PC-9 (cell line): ENCODE measurements at places on chromosomes 3 and 15.

DNA sequence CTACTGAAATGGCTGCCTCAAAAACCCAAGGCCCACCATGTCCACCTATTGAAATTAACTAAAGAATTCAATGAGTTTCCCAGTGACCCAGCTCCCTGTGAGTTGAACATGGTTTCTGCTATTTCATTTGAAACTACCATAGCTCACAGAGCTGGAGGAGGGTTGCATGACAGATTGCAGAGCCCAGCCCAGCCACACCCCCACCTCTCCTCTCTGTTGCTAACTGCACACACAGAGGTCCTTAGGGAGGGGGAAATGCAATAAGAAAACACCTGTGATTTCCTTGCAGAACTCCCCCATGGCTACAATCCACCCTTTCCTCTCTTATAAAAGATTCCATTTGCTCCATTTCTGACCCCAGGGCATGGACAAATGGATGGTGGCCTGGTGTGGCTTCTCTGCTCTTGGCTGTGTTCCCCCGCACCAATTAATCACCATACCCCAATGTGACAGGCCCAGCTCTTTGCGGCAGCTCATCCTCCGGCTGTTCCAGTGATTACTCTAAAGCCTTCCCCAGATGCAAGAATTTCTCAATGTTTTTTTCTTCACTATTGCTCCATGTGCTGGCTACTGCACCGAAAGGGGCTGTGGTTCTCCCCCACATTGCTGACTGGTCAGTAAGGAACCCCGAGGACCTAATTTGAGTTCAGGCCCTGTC, 208.4 kb upstream of the KBTBD8 start:
- H3K36me3 ChIP-seq, result no peaks in the 10 kb centered on the region
- H3K4me3 ChIP-seq, result no peak overlapping the region
- no peak overlapping the region for H3K27ac ChIP-seq
- H3K27me3 ChIP-seq, result no peaks in the 10 kb centered on the region
- H3K4me1 ChIP-seq, result no peaks in the 10 kb centered on the region

- H3K4me3 ChIP-seq, result no peak overlapping the region
- no peaks in the 10 kb centered on the region for H3K4me1 ChIP-seq
- no peak for DNase-seq
- no peaks in the 10 kb centered on the region for H3K36me3 ChIP-seq
- H3K27me3 ChIP-seq, result peaks cover 61% of the 10 kb centered on the region
- H3K27ac ChIP-seq, result no peak overlapping the region
Measured at GRCh38 chr3:127479449-127479848, 111.1 kb downstream of the TPRA1 start.

GRCh38 chr3:17023006-17023664, 138.4 kb downstream of the PLCL2 start:
- H3K4me1 ChIP-seq, result no peaks in the 10 kb centered on the region
- H3K4me3 ChIP-seq, result no peak overlapping the region
- H3K27ac ChIP-seq, result no peak overlapping the region
- no peak for DNase-seq

- H3K27ac ChIP-seq, result peak overlapping the region; percentile 19; the same call in 1 of the 2 replicates
- H3K4me3 ChIP-seq, result no peak overlapping the region
- H3K36me3 ChIP-seq, result no peaks in the 10 kb centered on the region; the same call in 1 of the 2 replicates
- peaks cover 50% of the 10 kb centered on the region for H3K4me1 ChIP-seq
Measured at GRCh38 chr15:57596978-57597377, 5.3 kb downstream of the MYZAP start.

DNA sequence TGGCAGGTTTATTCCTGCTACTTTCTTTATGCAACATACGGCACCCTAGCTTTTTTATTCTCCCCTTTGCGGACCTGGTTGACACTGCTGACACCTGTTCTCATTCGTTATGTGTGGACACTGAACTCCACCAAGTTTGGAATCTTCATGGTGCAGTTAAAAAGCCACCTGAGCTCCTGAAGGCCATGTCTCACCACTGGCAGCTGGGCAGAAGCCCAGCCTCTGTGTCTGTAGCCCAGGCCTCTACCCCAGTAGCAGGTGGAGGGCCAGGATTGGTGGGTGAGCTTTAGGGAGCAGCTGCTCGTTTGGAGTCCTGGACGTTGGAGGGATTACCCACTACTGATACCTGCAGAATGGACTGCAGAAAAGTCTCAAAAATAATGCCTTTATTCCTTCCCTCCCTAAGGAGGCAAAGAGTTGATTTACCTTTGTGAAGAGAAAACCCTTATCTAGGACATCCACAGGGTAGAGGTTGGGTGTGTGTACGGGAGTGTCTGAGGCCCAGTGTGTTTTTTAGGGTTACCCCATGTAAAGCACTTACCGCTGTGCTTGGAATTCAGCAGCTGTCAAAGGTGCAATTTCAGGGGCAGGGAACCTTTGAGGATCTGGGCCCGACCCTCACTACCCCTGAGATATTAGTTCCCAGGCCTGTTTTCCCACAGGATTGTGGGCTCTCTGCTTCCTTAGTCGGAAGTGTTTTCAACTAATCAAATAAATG, 637 bp upstream of the CCNDBP1 start:
- H3K27me3 ChIP-seq, result no peaks in the 10 kb centered on the region
- H3K36me3 ChIP-seq, result no peaks in the 10 kb centered on the region
- peak overlapping the region; percentile 80; the same call in 1 of the 2 replicates for H3K4me3 ChIP-seq
- H3K4me1 ChIP-seq, result peaks cover 30% of the 10 kb centered on the region
- DNase-seq, result no peak

DNA sequence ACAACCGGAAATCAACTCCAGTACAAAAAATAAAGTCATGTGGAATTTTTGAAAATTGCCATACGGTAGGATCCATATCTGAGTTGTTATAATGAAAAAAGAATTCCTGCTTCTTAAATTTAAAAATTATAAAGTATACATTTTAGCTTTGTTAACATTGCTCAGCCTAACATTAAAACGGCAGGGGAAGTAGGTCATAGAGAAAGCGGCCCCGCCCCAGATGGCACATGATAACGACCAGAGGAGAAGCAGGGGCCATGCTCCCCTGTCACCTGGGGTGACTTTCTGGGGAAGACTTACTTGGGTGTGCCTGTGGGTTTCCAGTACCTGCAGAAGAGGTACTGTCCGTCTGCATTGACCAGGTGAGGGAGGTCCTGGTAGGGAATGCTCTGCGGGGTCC, 921 bp downstream of the MGLL start:
- peak overlapping the region; percentile 76 for H3K4me3 ChIP-seq
- no peak for DNase-seq
- H3K27ac ChIP-seq, result peak overlapping the region; percentile 93
- H3K36me3 ChIP-seq, result peaks cover 3% of the 10 kb centered on the region; the same call in 1 of the 2 replicates

DNA sequence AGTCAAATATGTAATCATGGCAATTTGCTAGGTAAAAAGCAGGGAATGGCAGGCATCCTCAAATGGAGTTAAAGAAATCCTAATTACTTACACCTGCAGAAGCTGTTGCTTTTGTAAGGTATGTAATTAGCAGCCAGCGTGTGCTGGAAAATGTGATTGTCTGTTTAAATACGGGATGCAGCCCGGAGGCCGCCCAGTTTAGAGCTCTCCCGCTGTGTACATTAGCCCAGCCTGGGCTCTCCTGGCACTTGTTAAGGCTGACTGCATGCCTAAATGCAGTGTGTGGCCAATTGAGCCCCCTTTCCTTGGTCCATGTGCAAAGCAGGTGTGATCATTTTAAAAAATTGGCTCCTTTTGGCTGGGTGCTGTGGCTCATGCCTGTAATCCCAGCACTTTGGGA, 9.0 kb downstream of the DPH3 start:
- peaks cover 10% of the 10 kb centered on the region; the same call in 1 of the 2 replicates for H3K36me3 ChIP-seq
- H3K4me3 ChIP-seq, result no peak overlapping the region
- H3K4me1 ChIP-seq, result no peaks in the 10 kb centered on the region
- H3K27ac ChIP-seq, result no peak overlapping the region

GRCh38 chr15:101672298-101672697, 20.1 kb upstream of the TM2D3 start:
- no peak overlapping the region for H3K4me3 ChIP-seq
- H3K27me3 ChIP-seq, result no peaks in the 10 kb centered on the region
- no peaks in the 10 kb centered on the region for H3K36me3 ChIP-seq
- no peak for DNase-seq

- H3K4me3 ChIP-seq, result no peak overlapping the region
- H3K4me1 ChIP-seq, result no peaks in the 10 kb centered on the region
- 0 out of 2 replicates have a peak, but pooled peaks cover 11% of the 10 kb centered on the region for H3K27me3 ChIP-seq
- no peak for DNase-seq
- H3K36me3 ChIP-seq, result no peaks in the 10 kb centered on the region
Measured at GRCh38 chr3:35710554-35710953, 71.2 kb downstream of the ARPP21 start.

DNA sequence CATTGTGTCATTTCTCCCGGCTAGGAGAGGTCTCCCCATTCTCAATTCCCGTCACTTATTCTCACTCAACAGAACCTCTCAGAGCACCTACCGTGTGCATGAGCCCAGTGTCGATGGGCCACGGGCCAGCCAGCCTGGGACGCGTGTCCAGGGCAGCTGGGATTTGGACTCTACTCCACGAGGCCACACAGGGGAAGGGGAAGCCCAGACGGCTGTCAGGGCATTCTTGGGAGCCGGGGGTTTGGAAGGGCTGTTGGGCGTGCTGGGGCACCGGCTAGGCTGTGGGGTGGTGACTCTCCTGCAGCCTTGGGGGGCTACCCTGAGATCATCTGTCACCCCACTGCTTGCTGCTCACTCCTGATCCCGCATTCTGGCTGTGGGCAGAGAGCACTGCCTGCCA, 41.7 kb upstream of the PCSK6 start:
- H3K4me3 ChIP-seq, result no peak overlapping the region
- peaks cover 25% of the 10 kb centered on the region for H3K4me1 ChIP-seq
- H3K27me3 ChIP-seq, result no peaks in the 10 kb centered on the region
- 0 out of 2 replicates have a peak overlapping the region, but pooled peaks have one; percentile 45 for H3K27ac ChIP-seq
- no peaks in the 10 kb centered on the region for H3K36me3 ChIP-seq

GRCh38 chr3:1404270-1404962, 311.6 kb downstream of the CNTN6 start:
- no peak overlapping the region for H3K4me3 ChIP-seq
- DNase-seq, result no peak
- no peaks in the 10 kb centered on the region for H3K36me3 ChIP-seq
- H3K4me1 ChIP-seq, result no peaks in the 10 kb centered on the region
- H3K27ac ChIP-seq, result no peak overlapping the region
- H3K27me3 ChIP-seq, result no peaks in the 10 kb centered on the region

DNA sequence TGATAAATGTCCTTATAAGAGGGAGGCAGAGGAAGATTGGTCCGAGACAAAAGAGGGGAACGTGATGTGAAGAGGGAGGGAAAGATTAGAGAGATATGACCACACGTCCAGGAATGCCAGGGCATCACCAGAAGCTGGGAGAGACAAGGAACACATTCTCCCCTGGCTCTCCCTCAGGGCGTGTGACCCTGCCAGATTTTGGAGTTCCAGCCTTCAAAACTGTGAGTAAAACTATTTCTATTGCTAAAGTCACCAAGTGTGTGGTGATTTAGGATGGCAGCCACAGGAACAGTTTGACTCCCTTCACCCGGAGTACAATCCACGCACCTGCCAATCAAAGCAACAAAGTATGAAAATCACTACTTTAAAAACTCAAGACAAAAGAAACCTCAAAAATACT, 32.1 kb upstream of the TJP1 start:
- DNase-seq, result peak; percentile 32
- no peaks in the 10 kb centered on the region for H3K27me3 ChIP-seq
- no peaks in the 10 kb centered on the region for H3K36me3 ChIP-seq

- H3K27me3 ChIP-seq, result peaks cover 3% of the 10 kb centered on the region; the same call in 1 of the 2 replicates
- H3K27ac ChIP-seq, result no peak overlapping the region
- no peaks in the 10 kb centered on the region for H3K36me3 ChIP-seq
Measured at GRCh38 chr3:73581134-73581846, 43.5 kb downstream of the PDZRN3 start.

DNA sequence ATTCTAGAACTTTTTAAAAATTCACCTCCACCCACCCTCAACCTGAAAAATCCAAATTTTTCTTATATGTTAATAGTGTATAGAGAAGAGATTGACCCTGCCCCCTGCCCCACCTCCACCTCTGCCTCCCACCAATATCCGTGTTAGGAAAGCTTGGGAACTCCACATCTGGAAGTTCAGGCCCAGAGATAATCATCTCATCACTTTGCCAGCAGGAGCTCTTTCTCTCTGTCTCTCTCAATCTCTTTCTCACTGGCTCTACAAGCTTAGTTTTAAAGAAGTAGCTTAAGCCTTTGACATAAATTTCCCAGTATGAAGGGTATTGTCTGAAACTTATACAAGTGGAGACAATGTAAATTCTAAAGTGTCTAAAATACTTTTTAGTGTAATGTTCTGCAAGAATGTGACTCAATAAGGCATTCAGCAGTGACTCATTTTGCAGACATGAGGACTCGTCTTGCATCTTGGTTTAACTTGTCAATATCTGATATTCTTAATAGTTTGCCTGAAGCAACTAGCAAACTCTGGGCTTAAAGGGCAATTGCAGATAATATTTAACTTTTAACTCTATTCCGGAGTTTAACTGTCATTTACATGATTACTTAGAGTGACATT, 299.8 kb upstream of the EPHA3 start:
- H3K4me1 ChIP-seq, result no peaks in the 10 kb centered on the region
- no peaks in the 10 kb centered on the region for H3K36me3 ChIP-seq
- no peaks in the 10 kb centered on the region for H3K27me3 ChIP-seq
- no peak overlapping the region for H3K4me3 ChIP-seq

DNA sequence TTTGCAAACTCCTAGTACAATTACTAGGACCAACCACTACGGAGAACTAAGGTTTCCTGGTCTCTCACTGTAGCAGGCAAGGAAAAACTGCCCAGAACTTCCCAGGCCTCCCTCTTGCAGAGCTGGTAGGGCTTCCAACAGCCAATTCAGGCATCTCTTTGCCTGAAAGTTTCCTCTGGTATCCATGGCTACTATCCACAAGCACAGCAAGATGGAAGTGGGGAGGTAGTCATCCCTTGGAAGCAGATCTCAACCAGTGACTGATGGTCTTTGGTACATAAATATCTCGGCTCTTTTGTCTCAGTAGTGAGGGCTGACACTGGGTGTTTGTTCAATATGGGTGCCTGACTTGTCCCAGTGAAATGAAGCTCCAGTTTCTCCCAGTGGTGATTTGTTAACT, 201.3 kb upstream of the MRPL3 start:
- H3K4me1 ChIP-seq, result peaks cover 24% of the 10 kb centered on the region
- H3K36me3 ChIP-seq, result no peaks in the 10 kb centered on the region
- H3K27ac ChIP-seq, result no peak overlapping the region
- no peak overlapping the region for H3K4me3 ChIP-seq
- DNase-seq, result no peak

DNA sequence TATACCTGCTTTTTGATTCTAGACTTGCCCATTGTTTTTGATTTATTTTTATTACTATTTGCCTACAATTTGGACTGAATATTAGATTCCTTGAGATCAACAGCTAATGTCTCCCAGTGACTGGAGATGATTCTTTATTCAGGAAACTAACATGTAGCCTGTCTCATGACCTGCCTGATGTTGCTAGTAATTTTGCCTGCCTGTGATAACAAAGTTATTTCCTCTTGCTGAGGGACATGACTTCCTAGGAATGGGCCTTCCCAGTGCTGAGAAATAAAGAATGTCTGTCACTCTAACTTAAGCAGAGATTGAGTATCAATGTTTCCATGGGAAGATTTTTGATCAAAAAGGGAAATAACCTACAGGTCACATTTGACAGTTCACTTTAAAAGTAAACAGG, 13.4 kb upstream of the NPHP3 start:
- H3K4me1 ChIP-seq, result no peaks in the 10 kb centered on the region
- DNase-seq, result no peak
- H3K4me3 ChIP-seq, result no peak overlapping the region
- H3K27ac ChIP-seq, result no peak overlapping the region
- peaks cover 7% of the 10 kb centered on the region; the same call in 1 of the 2 replicates for H3K27me3 ChIP-seq
- no peaks in the 10 kb centered on the region for H3K36me3 ChIP-seq
